ENCODE measurements at places on chromosomes 4 and X.

DNA sequence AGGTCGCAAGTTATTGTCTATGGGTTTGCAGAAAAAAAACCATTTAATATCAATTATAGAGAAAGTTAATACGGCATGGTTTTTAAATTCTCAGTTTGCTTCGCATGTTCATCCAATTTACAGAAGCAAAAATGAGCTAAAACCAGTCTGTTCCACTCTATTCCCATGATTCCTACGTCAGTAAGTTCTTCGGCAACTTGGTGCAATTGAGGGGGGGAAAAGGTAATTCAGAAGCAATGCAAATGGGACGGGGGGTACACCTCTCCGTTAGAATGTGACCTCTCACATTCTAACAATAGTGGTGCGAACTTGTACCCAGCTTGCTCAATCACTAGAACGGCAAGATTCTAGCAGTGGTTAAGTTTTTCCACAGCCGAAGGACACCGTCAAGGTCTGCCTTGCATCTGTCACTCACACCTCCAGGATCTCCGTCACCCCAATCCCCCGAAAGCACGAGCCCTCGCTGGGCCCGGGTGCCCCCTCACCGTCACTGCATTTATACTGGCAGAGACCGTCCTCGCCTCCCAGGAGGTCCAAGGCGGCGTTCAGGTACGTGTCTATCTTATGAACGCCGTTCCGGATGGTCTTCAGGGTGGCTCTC, 653 bp downstream of the PLA2G12A start:
- peak overlapping the region; percentile 83 for H3K4me3 ChIP-seq
- H3K27me3 ChIP-seq = no peaks in the 10 kb centered on the region
- H3K4me1 ChIP-seq = peaks cover 3% of the 10 kb centered on the region
- DNase-seq = no peak
- H3K27ac ChIP-seq = peak overlapping the region; percentile 88
- H3K36me3 ChIP-seq = no peaks in the 10 kb centered on the region

GRCh38 chrX:153865321-153865580, 20.7 kb downstream of the L1CAM start:
- H3K4me1 ChIP-seq = no peaks in the 10 kb centered on the region
- no peak overlapping the region for H3K4me3 ChIP-seq
- no peak for DNase-seq
- no peak overlapping the region for H3K27ac ChIP-seq
- H3K27me3 ChIP-seq = no peaks in the 10 kb centered on the region

DNA sequence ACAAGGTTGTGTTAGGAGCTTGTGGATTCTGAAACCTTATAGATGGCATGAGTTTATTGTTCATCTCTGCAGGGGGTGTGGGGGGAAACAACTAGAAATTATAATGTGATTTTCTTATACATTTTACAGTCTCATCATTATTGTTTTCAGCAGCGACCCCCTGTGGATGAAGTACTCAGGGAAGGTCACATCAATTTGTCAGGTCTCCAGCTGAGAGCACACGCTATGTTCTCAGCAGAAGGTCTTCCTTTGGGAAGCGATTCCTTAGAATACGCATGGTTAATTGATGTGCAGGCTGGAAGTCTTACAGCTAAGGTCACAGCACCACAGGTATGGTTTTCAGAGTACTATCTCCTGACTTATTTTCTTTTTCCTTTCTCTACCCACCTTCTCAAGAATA, 72.2 kb downstream of the BLTP1 start:
- no peaks in the 10 kb centered on the region for H3K36me3 ChIP-seq
- H3K4me3 ChIP-seq = no peak overlapping the region
- DNase-seq = no peak
- no peak overlapping the region for H3K27ac ChIP-seq
- H3K4me1 ChIP-seq = no peaks in the 10 kb centered on the region

- H3K27me3 ChIP-seq = no peaks in the 10 kb centered on the region
- no peak overlapping the region for H3K27ac ChIP-seq
- no peak for DNase-seq
- H3K4me3 ChIP-seq = no peak overlapping the region
- no peaks in the 10 kb centered on the region for H3K4me1 ChIP-seq
These were observed 34.8 kb upstream of the DCK start for GRCh38 chr4:70958681-70959080.

DNA sequence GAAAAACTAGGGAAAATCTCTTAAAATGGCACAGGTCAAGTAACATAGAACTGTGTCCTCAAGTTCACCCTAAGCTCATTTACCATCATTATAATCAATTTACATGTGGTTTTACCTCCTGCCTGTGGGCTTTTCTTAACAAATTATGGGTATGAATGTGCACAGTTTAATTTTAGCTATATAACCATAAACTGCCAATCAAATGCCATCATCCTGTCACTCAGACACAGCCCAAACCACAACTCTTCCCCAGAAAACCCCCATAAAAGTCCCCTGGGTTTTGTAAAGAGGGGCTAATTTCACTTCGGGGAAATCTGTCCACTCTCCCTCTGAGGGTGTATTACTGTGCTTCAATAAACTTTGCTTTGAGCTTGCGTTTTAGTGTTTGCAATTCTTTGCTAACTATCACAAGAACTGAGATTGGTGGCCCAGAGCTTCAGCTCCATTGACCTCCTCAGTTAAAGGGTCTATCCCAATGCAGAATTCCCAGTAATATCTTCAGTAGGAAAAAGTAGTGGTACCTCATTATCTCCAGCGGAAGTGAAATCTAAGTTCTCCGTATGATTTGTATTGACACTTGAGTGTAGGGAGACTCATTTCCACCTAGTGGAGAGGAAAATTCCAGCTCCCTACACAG, 394.6 kb downstream of the SPOCK3 start:
- no peaks in the 10 kb centered on the region for H3K36me3 ChIP-seq
- no peak overlapping the region for H3K4me3 ChIP-seq
- no peak for DNase-seq
- H3K27me3 ChIP-seq = no peaks in the 10 kb centered on the region
- H3K27ac ChIP-seq = no peak overlapping the region
- no peaks in the 10 kb centered on the region for H3K4me1 ChIP-seq

- no peaks in the 10 kb centered on the region for H3K36me3 ChIP-seq
- H3K4me1 ChIP-seq = no peaks in the 10 kb centered on the region
- H3K27me3 ChIP-seq = no peaks in the 10 kb centered on the region
- H3K4me3 ChIP-seq = no peak overlapping the region
- no peak for DNase-seq
- H3K27ac ChIP-seq = peak overlapping the region; percentile 7
These were observed 12.1 kb downstream of the PJA1 start for GRCh38 chrX:69153060-69153730.

DNA sequence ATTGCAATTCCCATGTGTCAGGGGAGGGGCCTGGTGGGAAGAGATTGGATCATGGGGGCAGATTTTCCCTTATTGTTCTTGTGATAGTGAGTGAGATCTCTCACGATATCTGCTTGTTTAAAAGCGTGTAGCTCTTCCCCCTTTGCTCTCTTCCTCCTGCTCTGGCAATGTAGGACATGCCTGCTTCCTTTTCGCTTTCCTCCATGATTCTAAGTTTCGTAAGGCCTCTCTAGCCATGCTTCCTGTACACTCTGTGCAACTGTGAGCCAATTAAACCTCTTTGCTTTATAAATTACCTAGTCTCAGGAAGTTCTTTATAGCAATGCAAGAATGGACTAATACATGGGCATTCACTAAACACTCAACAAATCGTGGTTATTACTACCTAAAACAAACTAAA, 37.2 kb upstream of the PAPSS1 start:
- DNase-seq = no peak
- H3K4me3 ChIP-seq = no peak overlapping the region
- no peaks in the 10 kb centered on the region for H3K4me1 ChIP-seq
- H3K27ac ChIP-seq = no peak overlapping the region

- no peak for DNase-seq
- no peaks in the 10 kb centered on the region for H3K4me1 ChIP-seq
- no peaks in the 10 kb centered on the region for H3K27me3 ChIP-seq
- H3K4me3 ChIP-seq = no peak overlapping the region
- H3K36me3 ChIP-seq = no peaks in the 10 kb centered on the region
These were observed 524.3 kb upstream of the MAGEB2 start for GRCh38 chrX:29691044-29691443.

DNA sequence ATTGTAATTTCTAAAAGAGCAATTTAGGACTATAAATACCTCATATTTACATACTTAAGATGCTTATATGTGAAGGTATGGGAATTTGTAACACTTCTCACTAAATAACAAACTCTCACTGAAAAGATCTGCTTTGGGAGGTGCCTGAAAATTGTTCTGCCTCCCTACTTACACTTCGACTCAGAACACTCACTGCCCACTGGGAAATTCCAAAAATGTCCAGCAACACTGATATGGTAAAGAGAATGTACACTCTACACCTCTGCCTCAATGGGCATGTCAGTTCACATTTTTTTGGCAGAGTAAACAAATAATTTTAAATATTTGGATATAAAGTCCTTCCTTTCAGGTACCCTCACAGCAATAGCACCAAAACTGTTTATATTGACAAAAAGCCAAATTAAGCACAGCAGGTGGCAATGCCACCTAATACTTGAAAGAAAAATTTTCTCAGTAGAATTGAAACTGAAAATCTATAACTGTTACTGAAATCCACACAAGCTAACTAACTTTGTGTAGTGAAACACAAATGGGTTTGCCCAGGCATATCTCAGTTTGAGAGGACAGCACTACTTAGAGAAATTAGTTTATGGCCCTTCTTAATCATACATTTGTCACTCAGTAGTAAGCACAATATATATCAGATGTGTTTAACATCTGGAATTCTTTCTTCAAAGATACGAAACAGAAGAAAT, 67.1 kb downstream of the PRDM5 start:
- H3K36me3 ChIP-seq = no peaks in the 10 kb centered on the region
- no peak overlapping the region for H3K27ac ChIP-seq
- no peak for DNase-seq
- H3K4me3 ChIP-seq = no peak overlapping the region

DNA sequence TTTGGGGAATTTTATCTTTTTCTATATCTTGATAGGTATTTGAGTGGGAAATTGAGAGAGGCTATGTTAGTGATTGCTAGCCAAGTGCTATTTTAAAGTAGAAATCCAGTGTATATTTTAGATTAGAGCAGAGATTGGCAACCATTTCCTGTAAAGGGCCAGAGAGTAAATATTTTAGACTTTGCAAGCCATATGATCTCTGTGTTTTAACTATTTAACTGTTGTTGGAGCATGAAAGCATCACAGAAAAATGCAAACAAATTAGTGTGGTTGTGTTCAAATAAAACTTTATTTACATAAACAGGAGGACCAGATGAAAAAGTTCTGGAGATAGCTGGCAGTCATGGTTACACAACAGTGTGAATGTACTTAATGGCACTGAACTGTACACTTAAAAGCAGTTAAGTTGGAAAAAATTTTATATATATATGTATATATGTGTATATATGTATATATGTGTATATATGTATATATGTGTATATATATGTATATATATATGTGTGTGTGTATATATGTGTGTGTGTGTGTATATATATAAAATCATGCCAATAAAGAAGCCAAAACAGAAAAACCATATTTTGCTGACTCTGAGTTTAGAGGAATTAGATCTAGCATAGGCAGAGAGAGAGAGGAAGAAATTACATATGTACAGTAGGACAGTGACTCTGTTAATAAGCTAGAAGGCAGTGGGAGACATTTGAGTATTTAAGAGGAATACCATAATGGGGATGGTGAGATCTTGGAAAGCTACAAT, 83.4 kb downstream of the TMEM164 start:
- H3K4me3 ChIP-seq = no peak overlapping the region
- no peaks in the 10 kb centered on the region for H3K36me3 ChIP-seq
- H3K27ac ChIP-seq = no peak overlapping the region
- no peaks in the 10 kb centered on the region for H3K27me3 ChIP-seq
- no peak for DNase-seq

DNA sequence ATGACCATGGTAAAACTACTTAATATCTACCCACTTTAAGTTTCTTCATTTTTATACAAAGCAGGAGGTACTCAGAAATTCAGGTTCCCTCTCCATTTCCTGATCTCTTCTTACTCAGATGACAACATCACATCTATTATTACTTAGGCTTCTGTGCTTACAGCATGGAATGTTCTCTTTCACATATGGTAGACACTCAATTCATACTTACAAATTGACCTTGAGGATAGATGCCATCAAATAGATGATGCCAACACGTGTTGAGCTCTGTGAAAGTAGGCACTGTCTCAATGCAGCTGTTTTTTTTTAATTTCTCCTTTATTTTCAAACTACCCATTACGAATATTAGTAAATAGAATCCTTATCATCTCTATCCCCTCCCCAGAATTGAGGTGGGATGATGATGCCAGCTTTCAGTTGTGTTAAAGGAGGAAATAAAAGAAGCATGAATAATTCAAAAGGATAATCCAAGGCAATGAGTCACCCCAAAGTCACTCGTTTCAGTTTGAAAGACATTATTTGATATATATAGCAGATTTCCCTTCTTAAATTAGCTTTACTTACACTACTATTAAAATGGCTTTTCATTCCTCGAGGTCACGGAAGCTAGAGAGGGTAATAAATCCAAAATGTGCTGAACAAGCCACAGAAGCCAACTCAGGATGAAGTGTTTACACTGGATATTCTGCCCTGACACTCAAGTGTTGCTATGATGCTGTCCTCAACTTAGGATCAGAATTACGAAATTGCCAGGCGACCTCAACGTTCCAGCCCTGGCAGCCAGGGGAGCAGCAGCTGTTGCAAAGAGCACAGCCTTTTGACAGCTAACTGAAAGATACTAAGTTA, 124.2 kb upstream of the EOLA2 start:
- H3K4me1 ChIP-seq = no peaks in the 10 kb centered on the region
- H3K27ac ChIP-seq = no peak overlapping the region
- H3K27me3 ChIP-seq = no peaks in the 10 kb centered on the region
- no peak overlapping the region for H3K4me3 ChIP-seq
- no peak for DNase-seq

DNA sequence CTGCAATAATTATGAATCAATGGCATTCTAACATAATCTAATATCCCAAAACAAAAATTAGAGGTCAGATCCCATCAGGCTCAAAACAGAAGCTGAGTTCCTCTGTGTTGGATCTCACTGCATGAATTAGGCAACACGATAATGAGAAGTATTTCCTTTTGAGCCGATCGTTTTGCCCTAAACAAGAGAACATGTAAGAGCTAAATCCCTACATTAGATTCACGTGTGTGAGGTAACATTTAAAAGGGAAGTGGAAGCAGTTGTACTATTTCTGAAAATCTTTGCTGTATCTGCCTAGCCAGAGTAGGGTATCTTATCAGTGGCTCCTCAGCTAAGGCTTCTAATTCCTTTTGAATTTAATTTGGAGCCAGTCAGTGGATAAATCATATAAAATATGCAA, 115.6 kb downstream of the C4orf51 start:
- no peak for DNase-seq
- no peaks in the 10 kb centered on the region for H3K27me3 ChIP-seq
- H3K4me1 ChIP-seq = no peaks in the 10 kb centered on the region
- H3K27ac ChIP-seq = no peak overlapping the region
- H3K4me3 ChIP-seq = no peak overlapping the region

DNA sequence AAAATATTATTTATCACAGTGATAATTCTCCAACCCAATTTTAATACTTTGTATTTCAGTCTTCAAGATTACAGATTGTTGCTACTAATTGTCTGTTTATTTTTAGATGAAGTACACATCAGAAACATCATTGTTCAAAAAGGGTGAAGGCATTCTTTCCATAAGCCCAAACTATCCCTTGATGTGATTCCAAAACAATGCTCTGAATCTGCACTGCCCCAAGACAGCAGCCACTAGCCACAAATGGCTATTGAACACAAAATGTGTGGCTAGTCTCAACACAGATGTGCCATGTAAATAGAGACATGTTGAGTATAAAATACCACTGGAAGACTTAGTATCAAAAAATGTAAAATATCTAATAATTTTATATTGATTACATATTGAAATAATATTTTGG, 150.7 kb upstream of the MAB21L2 start:
- no peaks in the 10 kb centered on the region for H3K4me1 ChIP-seq
- H3K27ac ChIP-seq = no peak overlapping the region
- no peak overlapping the region for H3K4me3 ChIP-seq
- H3K36me3 ChIP-seq = no peaks in the 10 kb centered on the region

Data from esophagus squamous epithelium (tissue), 5 donors.